Stimulated activated CD8-positive, alpha-beta memory T cell treated with anti-CD3 and anti-CD28 coated beads, Interleukin-15, amount 100 ng/mL, for 24 hours (primary cell): ENCODE measurements at places on chromosomes 3 and 15.

GRCh38 chr3:82940124-82940523, 1178.7 kb upstream of the GBE1 start:
- no peak for DNase-seq

- no peak for DNase-seq
Measured at GRCh38 chr3:71461749-71462483, 121.6 kb downstream of the FOXP1 start.

GRCh38 chr3:171770689-171771620, 39.3 kb downstream of the PLD1 start:
- no peak for DNase-seq

- no peak for DNase-seq
Measured at GRCh38 chr15:69398491-69398891, 15.7 kb upstream of the KIF23 start.
